Activated CD4-positive, alpha-beta T cell treated with anti-CD3 and anti-CD28 coated beads, Interleukin-2, Interleukin-6, amounts not matched to agents 100 ng/mL and 50 ng/mL, durations not matched to agents 16 hours and 8 hours (primary cell): ENCODE measurements at places on chromosomes 1 and 21.
A peak's percentile ranks its signal among the peaks of the same experiment; 100 is the strongest.

DNA sequence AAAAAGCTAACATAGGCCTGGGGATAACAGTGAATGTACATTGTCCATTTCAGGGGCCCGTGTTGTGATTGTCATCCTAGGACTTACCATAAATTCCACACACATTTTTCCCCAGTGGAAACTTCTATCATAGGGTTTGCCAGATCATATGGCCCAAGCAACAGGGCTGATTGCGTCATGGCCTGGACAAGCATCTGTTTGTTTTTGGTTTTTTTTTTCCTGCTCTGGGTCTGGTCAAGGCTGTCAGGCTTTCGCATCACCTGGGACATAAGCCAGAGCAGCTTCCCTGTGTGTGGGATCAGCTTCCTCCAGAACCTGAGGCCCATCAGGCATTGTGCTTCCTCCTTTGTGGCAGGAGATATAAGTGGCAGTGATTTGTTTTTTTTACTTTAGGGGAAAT, 598.5 kb upstream of the USP24 start:
- no peak for DNase-seq

GRCh38 chr1:67721650-67722291, 36.8 kb downstream of the GADD45A start:
- no peak for DNase-seq

- no peak for DNase-seq
Observed at GRCh38 chr1:26618561-26618960, 77.3 kb upstream of the ARID1A start.

GRCh38 chr1:17304826-17305175, 3.2 kb upstream of the PADI4 start:
- DNase-seq, result no peak

- DNase-seq, result peak; percentile 56
Observed at GRCh38 chr1:1058921-1059493, 15.1 kb downstream of the RNF223 start.

GRCh38 chr1:221557013-221557412, 184.9 kb downstream of the DUSP10 start:
- no peak for DNase-seq

- DNase-seq, result no peak
Observed at GRCh38 chr1:11891433-11892186, 32.9 kb upstream of the NPPB start.

DNA sequence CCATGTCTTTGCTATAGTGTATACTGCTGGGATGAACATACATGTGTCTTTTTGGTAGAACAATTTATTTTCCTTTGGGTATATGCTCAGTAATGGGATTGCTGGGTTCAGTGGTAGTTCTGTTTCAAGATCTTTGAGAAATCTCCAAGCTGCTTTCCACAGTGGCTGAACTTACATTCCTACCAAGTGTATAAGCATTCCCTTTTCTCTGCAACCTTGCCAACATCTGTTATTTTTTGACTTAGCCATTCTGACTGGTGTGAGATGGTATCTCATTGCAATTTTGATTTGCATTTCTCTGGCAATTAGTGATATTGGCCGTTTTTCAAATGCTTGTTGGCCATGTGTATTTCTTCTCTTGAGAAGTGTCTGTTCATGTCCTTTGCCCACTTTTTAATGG, 37.5 kb upstream of the ANGPTL1 start:
- DNase-seq, result no peak

DNA sequence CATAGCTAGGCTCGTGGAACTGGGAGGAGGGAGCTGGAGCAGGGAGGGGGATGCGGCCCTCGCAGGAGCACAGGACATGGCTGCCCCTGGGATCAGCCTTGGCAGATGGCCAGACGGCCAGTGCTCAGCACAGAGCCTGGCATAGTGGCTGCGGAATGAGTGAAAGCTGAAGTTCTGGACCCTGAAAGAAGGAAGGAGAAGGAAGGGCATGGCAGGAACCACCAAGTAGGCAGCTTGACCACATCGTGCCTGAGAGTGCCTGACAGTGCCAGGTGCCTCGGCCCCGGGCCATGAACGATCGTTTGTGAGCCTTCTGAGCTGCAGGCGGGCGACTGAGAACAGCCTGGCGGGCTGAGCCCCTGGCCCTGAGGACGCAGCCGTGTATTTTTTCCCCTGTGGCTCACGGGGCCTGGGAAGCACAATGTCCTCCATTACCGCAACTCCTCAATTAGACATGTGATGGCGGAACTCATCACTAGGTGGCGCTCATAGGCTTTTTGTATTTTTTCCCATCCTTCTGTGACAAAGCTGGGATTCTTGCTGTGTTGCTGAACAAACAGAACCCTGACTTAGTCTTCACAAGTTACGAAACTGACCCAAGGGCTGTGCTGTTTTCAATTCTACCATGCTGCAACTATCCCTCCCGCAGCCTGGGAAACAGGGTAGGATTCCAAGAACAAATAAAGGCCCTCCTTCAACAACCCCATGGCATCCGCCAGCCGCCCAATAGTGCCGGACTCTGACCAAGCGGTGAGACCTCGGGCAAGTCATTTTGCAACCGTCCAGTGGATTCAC, 29.9 kb upstream of the TMEM61 start:
- DNase-seq, result peak; percentile 74
